ENCODE measurements at places on chromosomes 5 and 9.

DNA sequence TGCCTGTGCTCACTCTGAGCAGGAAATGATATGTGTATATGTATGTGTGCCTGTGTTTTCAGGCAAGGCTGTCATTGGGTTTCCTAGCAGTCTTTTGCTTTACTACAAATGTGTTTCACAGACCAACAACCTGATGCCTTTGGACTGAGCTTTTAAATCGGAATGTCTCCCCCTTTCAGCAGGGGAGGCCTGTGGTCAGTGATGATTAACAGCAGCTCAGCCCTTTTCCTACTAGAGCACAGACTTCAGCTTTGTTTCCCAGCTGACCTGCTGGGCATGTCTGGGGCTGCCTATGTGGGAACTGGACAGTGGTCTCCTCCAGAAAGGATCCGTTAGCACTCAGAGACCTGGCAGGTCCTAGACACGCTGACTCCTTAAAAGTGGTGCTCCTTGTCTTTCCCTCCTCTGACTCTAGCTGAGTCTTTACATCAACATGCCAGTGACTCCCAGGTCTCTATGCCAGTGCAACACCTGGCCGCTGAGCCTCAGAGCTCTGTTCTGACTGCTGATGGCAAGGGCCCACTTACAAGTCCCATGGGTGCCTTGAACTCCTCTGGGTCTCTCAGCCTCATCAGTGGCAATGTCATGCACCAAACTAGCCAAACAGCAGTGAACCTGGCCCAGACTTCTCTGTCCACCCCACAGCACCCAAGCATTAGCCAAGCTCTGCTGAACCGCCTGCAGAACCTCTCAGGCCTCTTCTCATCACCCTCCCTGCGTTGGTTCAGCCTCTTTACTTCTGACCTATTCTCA lies 7.7 kb downstream of the MACROH2A1 start:
- no peak for DNase-seq

DNA sequence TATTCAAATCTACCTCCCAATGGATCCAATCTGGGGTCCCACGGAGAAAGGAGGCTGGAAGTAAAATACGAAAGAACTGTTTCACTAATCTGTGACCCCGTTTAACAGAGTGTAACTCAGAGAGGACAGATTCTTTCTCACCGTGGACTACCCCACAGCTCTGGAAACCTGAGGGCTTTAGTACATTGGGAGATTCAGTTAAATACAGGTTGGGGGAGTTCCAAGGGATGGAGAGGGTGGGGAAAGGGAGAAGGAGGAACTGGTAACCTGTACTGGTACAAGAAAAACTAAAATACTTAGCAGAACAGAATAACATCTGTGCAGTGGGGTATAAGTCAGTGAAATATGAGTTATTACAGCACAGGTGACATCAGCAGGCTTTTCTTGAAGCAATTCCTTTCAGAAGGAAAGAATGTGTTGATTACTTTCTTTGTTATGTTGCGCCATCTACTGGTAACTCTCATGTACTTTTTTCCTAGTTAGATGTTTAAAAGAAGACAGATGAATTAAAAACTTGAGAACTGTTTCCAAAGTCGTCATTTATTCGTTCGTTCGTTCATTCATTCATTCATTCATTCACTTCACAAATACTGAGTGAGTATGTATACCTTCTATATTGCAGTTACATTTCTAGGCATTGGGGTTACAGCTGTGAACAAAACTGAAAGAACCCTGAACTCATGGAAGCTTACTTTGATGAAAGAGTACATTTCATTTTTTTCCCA lies 30.0 kb upstream of the STOM start:
- no peak for DNase-seq

DNA sequence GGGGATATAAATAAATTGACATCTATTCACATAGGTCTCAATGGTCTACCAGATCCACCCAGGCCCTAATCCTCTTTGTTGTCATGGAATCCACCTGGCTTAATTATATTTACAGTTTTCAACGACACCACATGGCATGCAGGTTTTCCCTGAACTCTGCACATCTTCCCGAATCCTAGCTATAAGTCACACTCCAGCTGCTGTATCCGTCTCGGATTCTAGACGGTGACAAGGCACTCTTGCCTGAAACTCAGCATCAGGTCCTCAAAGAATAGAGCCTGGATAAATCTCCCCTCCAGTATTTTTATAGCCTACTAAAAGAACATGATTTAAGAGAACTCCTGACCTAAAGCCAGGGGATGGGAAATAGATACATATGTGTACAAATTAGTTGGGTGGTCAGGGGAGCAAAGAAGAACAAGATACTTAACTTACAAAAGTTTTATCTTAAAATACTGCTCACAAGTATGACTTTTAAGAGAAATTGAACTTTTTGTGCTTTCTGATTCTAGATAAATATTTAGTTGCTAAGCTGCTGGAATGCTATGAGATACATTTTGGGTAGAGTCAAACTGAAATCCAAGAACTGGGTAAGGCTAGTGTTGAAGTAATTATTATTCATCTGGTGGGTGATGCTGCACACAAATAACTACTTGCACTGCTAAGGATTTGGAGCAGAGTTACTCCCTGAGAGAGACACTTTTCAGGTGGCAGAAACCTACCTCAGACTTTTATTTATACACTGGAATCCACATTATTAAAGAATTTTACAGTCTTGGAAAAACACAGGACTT lies 187.3 kb downstream of the EFNA5 start:
- DNase-seq: no peak

DNA sequence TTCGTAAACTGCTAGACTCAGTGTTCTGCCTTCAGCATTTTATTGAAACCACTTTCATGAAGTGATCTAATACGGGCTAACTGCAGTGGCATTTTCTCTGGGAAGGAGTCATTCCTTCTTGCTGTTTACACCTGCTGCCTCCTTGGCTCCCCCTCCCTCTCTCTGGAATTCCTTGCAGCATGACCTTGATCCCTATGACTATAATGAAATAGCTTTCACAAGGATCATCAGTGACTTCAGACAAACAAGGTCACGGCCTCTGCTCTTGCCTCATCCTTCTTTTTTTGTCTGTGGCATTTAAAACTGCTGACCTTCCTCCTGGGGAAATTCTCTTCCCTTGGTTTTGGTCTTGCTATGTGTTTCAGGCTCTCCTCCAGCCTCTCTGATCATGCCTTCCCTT lies 90.2 kb downstream of the ZNF462 start:
- no peak for DNase-seq

DNA sequence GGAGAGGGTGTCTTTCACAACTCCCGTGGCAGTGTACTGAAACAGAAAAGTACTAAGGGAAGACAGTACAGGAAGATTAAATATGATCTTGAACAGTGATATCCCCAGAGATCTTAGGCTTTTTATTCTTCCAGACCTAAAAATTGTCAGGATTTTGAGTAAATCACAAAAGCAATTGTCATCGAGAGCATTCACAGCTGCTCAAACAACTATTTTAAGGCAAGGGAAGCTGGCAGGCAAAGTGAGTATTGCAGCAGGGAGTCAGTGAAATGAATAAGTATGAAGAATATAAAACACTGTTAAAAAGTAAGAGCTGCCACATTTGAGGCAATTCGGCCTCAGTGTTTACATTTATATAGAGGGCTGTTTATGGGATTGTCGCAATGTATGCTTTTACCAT lies 479.0 kb downstream of the CAAP1 start:
- no peak for DNase-seq

GRCh38 chr5:140927228-140927573 lies 1.1 kb downstream of the PCDHAC1 start:
- DNase-seq: no peak

DNA sequence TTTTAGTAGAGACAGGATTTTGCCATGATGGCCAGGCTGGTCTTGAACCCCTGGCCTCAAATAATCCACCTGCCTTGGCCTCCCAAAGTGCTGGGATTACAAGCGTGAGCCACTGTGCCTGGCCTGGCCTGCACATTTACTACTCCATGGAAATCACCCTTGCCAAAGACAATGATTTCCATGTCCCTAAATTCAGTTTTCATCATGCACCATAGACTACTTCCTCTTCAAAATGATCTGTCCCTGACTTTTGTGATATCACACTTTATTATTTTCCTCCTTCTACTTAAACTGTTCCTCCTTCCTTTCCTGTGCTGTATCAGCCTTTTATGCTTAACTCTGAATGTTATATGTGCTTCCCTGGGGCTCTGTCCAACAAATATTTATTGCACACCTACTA lies 20.3 kb downstream of the SLC28A3 start:
- DNase-seq: no peak

DNA sequence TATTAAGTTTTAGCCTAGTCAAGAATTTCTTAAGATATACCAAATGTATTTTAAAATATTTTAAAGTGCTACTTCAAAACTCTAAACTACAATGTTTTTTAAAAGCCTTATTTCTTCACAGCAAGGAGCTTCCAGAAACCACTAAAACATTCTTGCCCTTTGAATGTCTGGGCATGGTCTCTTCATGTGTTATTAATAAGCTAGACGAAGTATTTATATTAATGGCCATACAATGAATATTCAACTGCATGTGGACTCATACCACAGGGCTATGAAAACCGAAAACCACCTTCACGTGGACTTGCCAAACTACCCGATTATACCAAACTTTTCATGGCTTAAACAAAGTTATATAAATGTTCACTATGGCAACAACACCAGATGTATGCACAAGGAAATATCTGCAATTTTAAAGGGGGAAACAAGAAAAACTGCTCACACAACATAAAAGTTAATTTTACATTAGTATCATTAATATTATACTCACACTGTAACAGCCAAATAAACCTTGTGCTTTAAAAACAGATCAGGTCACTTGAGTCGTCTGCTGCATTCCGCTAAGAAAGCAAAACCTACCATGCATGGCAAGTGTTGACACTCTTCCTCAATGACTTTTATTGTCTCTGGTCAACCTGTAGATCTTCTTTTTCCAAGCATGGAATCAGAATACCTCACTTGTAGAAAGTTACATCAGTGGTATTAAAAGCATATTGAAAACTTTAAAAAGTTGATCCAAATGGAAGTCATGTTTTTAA lies 246.3 kb downstream of the BNC2 start:
- no peak for DNase-seq

DNA sequence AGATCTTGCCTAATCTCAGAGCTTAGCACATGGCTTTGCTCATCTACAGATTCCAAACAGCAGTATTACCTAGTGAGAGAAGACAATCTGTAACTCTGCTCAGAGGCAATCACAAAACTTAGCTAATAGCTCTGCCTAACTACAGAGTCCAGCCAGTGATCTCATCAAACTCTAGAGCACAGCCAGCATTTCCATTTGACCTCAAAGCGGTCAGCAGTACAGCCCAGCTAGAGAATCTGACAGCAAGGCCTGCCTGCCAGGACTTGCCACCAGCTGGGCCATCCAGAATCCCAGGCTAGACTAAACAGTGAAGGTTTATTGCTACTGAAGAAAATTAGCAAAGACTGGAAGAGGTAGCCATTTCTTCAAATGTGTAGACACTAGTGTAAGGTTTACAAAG lies 217.9 kb upstream of the VLDLR start:
- no peak for DNase-seq

DNA sequence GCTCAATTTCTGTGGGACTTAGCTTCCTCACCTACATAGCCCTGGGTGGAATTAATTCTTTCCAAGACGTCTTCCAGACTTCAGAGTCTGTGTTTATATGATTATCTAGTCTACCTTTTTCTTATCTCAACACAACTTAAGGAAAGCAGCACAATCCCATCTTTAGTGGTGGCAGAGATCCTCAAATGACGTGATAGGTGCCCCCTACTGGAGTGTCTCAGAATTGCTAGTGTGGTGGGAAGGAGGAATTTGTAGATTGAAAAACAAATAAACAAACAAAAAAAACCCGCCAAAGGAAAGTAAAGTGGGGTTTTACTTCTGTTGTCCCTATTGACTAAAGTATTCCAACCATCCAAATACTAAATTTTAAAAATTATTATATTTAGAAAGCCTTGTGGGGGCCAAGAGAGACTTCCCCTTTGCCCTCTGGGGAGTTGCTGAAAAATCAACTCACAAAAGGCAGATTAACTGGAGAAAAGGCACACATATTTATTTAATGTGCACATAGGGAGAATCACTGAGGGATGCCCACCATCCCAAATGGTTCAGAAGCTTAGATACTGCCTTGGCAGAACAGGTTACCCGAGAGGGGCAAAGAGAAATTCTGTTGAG lies 283.3 kb downstream of the TMEM167A start:
- DNase-seq: peak; percentile 35

- DNase-seq: no peak
Observed at GRCh38 chr9:108163321-108164005, 673.9 kb upstream of the KLF4 start.

- no peak for DNase-seq
Observed at GRCh38 chr9:72923077-72923476, 29.8 kb downstream of the ALDH1A1 start.

- no peak for DNase-seq
Observed at GRCh38 chr9:19922476-19923118, 133.8 kb upstream of the SLC24A2 start.

GRCh38 chr5:136526791-136527190 lies 161.4 kb upstream of the TRPC7 start:
- DNase-seq: no peak

DNA sequence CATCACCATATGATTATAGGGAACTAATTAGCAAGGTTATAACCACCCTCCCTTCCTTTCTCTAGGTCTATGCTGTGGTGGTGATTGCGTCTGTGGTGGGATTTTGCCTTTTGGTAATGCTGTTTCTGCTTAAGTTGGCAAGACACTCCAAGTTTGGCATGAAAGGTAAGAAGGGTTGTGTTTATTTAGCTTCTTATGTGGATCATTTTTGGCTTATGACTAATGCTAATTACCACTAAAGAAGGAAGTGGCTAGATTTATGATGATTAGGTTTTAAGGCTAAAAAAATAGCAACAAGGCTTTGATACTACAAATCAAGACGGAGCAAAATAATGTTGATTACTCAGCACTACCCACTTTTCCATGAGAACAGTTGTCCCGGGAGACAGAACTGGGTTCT lies 82.4 kb downstream of the NTRK2 start:
- no peak for DNase-seq
